Activated T-cell treated with anti-CD3 and anti-CD28 coated beads for 24 hours (primary cell): ENCODE measurements at places on chromosomes 7 and 10.

DNA sequence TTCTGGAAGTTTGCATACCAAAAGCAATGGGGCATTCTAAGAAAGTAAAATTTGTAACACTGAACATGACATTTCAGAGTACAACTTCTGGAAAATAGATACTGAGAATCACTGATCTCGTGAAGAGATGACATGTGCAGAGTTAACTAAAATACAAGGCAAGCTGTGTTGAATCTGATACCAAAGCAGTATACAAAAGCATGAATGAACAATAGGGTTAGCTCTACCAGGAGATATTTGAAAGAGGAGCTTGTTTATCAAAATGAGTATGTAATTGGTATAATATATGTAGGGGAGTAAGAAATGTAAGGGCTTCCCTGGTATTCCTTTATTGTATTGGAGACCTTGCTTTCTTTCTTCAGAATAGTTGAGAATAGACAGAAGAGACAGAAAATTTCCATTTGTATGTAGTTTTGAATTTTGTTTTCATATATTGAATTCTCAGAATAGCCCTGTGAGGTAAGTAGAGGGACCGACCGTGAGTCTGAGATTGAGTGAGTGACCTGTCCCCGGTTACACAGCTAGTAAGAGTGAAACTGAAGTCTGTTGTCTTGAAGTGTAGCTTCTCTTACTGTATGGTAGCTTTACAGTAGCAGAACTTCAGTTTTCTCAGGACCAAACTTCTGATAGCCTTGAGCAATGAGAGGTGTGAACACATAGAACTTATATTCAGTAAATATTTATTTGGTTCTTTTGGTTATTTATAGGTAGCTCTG lies 5.0 kb downstream of the HBP1 start:
- no peak for DNase-seq

DNA sequence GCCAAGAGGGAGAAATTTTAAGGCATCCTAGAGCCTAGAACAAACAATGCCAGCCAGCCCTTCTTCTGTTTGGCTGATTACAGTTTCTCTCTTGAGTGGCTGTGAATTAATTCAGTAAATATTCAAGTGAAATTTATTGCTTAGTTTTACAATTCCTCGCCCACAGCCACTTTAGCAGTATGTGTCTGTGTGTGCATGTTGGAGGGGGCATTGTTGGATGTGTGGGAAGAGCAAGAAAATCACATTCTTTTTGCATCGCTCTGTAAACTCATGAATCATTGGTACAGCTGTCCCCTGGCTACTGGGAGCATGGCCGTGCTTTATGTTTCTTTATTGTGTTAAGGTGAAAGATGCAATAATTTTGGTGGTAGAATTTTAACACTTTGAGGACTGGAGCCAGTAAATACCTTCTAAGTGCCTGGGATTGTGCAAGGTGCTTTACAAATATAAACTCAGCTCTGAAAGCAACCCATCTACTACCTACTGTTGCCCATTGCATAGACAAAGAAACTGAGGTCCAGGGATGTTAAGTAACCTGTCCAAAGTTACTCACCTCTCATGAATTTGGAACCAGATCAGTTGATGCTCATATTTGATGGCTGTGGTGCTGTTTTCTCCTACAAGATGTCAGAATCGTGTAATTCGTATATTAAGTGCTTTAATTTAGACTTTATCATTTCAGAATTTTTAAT lies 89.9 kb upstream of the BTBD16 start:
- DNase-seq = no peak

DNA sequence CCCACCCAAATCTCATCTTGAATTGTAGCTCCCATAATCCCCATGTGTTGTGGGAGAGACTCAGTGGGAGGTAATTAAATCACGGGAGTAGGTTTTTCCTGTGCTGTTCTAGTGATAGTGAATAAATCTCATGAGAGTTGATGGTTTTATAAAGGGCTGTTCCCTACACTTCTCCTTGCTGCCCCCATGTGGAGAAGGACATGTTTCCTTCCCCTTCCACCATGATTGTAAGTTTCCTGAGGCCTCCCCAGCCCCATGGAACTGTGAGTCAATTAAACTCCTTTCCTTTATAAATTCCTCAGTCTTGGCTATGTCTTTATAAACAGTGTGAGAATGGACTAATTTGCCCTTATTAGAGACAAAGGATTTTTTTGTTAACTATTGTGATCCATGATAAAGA lies 48.5 kb upstream of the MKX start:
- DNase-seq = no peak

GRCh38 chr10:104937567-104937966 lies 296.5 kb downstream of the SORCS3 start:
- DNase-seq = no peak

GRCh38 chr7:43490016-43490415 lies 92.9 kb upstream of the STK17A start:
- no peak for DNase-seq

GRCh38 chr10:26869528-26869927 lies 8.8 kb upstream of the ABI1 start:
- no peak for DNase-seq
